ENCODE measurements at places on chromosomes 2 and 18. TPM values are rescaled to one million over a fixed set of nuclear protein-coding genes. Genes with fewer than 3 reads are reported as not detected.

The GPR35 gene
- 0.13 TPM for total RNA-seq

The IGFBP5 gene
- total RNA-seq: 0.40 TPM

The CCDC93 gene
- total RNA-seq: 40.7 TPM

The MGAT4A gene
- total RNA-seq: 83.0 TPM

The CNTNAP5 gene
- not detected for total RNA-seq

The SLC23A3 gene
- 1.8 TPM for total RNA-seq

The C1GALT1C1L gene
- total RNA-seq: not detected

The GULP1 gene
- 27.7 TPM for total RNA-seq

The KCNF1 gene
- 0.36 TPM for total RNA-seq

The CAMKMT gene
- 12.1 TPM for total RNA-seq

The OSR1 gene
- 0.07 TPM for total RNA-seq

The SCN2A gene
- under 0.01 TPM for total RNA-seq

The LAMA1 gene
- under 0.01 TPM for total RNA-seq

The TMEM163 gene
- 1.9 TPM for total RNA-seq

The SOX11 gene
- total RNA-seq: not detected

The CYP26B1 gene
- 0.53 TPM for total RNA-seq

The IL1RN gene
- total RNA-seq: not detected

The TFCP2L1 gene
- total RNA-seq: not detected

The MREG gene
- 5.5 TPM for total RNA-seq

The RAPGEF4 gene
- 4.5 TPM for total RNA-seq

The TDRD15 gene
- under 0.01 TPM for total RNA-seq

The ROCK1 gene
- 73.3 TPM for total RNA-seq

The TSPYL6 gene
- not detected for total RNA-seq

The SETBP1 gene
- 12.9 TPM for total RNA-seq

The CBLN2 gene
- total RNA-seq: 0.27 TPM

Measured in thoracic aorta endothelial cell (primary cell).